Activated naive CD8-positive, alpha-beta T cell treated with anti-CD3 and anti-CD28 coated beads for 36 hours (primary cell): ENCODE measurements at places on chromosomes 12 and 14. TPM values are rescaled to one million over a fixed set of nuclear protein-coding genes. Genes with fewer than 3 reads are reported as not detected.

GRCh38 chr12:82357845-82358199 is 365 bp downstream of the CCDC59 start:
- DNase-seq: no peak

The MYF5 gene
- total RNA-seq: not detected

The RNASE12 gene
- not detected for total RNA-seq

DNA sequence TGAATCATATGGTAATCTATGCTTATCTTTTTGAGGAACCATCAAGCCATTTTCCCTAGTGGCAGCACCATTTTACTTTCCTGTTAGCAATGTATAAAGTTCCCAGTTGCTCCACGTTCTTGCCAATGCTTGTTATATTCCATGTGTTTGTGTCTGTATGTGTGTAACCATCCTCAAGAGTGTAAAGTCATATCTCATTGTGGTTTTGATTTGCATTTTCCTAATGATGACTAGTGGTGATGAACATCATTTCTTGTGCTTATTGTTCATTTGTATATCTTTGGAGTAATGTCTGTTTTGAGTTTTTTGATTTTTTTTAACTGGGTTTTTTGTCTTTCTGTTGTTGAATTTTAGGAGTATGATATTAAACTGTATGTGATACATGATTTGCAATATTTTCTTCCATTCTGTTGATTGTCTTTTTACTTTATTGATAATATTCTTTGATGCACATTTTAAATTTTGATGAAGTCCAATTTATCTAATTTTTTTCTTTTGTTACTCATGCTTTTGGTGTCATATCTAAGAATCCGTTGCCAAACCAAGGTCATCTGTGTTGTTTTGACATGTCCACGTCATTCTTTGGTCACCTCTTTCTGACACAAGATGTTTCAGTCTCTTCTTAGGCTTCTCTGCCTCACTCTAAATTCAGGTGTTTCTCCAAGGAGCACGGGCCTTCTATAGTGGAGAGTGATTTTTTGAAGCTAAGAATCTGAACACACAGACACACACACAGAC is 36.1 kb downstream of the PPHLN1 start:
- no peak for DNase-seq

The RTN1 gene
- total RNA-seq: not detected

The NANOG gene
- not detected for total RNA-seq

- DNase-seq: no peak
Observed at GRCh38 chr12:19093218-19093617, 36.3 kb upstream of the PLEKHA5 start.

The OR4K5 gene
- not detected for total RNA-seq

DNA sequence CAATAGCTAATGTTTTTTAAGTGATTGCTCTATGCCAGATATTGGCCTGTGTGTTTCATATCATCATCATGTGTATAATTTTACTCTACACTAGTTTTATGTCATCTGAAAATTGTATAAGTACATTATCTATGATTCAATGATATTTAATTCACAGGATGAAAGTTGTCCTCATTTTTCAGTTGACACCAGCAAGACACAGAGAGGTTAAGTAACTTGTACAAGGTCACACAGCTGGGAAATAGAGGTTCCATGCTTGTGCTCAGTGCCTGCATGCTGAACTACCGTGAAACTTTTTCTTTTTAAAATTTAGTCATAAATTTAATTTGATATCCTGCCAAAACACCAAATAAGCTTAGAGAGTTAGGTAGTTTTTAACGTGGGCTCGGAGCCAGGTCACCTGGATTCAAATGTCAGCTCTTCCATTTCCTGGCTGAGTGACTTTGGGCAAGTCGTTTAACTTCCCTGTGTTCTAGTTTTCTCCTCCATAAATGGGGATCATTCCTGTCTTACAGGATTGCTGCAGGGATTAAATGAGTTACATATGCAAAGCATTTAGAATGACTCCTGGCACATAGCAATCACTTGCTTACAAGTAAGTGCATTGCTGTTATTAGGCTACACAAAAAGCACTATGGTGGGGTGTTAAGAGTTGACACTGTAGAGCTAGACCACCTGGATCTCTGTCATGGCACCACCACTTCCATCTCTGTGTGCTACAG is 183.9 kb downstream of the ETV6 start:
- no peak for DNase-seq

DNA sequence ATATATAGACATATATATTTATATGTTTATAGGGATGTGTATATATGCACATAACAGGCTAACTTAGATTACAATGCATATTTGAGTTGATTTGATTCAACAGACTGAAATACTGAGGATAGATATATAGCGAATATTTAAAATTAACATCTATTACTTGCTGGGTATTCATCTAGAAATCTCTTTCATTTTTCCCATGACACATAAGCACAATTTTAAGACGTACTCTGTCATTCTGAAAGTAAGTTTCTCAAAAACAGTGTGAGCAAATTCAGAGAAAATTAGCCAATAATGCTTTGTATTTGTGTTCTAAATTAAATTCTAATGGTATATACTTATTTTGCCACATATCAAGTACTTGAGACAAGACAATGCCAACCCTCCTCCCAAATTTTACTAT is 907.5 kb upstream of the MDGA2 start:
- DNase-seq: no peak

GRCh38 chr14:55131370-55132137 is 2.5 kb downstream of the LGALS3 start:
- no peak for DNase-seq

DNA sequence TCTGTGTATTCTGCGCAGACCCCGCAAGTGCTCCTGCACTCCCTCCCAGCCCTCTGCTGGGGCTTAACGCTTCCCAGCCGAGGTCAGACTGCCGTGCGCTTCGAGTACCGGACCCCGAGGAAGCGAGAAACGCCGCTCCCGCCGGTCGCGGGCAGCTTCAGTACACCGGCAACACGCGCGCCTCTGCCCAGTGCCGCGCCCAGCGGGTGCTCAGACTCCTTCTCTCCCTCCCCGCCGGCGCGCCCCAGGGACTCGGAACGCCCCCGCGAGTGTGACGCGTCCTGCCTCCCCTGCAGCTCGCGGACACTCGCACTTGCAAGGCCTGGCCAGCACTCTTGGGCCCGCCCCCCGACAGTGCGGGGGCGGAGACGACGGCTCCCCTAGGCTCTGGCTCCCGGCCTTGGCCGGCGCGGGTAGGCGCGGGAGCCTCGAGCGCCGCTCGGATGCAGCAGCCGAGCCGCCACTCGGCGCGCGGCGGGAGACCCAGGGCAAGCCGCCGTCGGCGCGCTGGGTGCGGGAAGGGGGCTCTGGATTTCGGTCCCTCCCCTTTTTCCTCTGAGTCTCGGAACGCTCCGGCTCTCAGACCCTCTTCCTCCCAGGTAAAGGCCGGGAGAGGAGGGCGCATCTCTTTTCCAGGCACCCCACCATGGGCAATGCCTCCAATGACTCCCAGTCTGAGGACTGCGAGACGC is at the start of gene PTGER2:
TSS of gene PTGER2 (plus strand) at position 410 of the 692 bp plus-strand sequence. CDS start at position 647, 237 bp downstream.
- DNase-seq: peak; percentile 85
